ENCODE measurements at places on chromosomes 1 and 21. TPM values are rescaled to one million over a fixed set of nuclear protein-coding genes. Genes with fewer than 3 reads are reported as not detected.
A peak's percentile ranks its signal among the peaks of the same experiment; 100 is the strongest.

GRCh38 chr1:183685112-183685713 lies 32.1 kb upstream of the APOBEC4 start:
- no peaks in the 10 kb centered on the region for H3K27me3 ChIP-seq
- no peak overlapping the region for H3K4me3 ChIP-seq
- no peak overlapping the region for H3K27ac ChIP-seq
- H3K4me1 ChIP-seq, result no peaks in the 10 kb centered on the region
- H3K36me3 ChIP-seq, result no peaks in the 10 kb centered on the region
- no peak for DNase-seq

GRCh38 chr1:3327936-3328590 lies 126.4 kb upstream of the ARHGEF16 start:
- H3K4me1 ChIP-seq, result peaks cover 8% of the 10 kb centered on the region
- H3K27ac ChIP-seq, result no peak overlapping the region
- H3K4me3 ChIP-seq, result no peak overlapping the region
- peaks cover 2% of the 10 kb centered on the region for H3K27me3 ChIP-seq
- no peak for DNase-seq

Gene SHISA4
- 61.9 TPM for total RNA-seq

GRCh38 chr21:42973309-42973990 lies 912 bp upstream of the PKNOX1 start:
- H3K4me1 ChIP-seq, result no peaks in the 10 kb centered on the region
- peak overlapping the region; percentile 88 for H3K4me3 ChIP-seq
- H3K36me3 ChIP-seq, result no peaks in the 10 kb centered on the region
- H3K27me3 ChIP-seq, result no peaks in the 10 kb centered on the region
- H3K27ac ChIP-seq, result peak overlapping the region; percentile 100

- no peak overlapping the region for H3K4me3 ChIP-seq
- no peak for DNase-seq
- H3K4me1 ChIP-seq, result no peaks in the 10 kb centered on the region
- no peak overlapping the region for H3K27ac ChIP-seq
- H3K27me3 ChIP-seq, result no peaks in the 10 kb centered on the region
Observed at GRCh38 chr1:37233606-37234005, 199.3 kb upstream of the GRIK3 start.

GRCh38 chr1:87305151-87305550 lies 23.5 kb upstream of the LMO4 start:
- H3K27ac ChIP-seq, result no peak overlapping the region
- no peaks in the 10 kb centered on the region for H3K36me3 ChIP-seq
- no peaks in the 10 kb centered on the region for H3K27me3 ChIP-seq
- DNase-seq, result no peak
- no peaks in the 10 kb centered on the region for H3K4me1 ChIP-seq
- no peak overlapping the region for H3K4me3 ChIP-seq

DNA sequence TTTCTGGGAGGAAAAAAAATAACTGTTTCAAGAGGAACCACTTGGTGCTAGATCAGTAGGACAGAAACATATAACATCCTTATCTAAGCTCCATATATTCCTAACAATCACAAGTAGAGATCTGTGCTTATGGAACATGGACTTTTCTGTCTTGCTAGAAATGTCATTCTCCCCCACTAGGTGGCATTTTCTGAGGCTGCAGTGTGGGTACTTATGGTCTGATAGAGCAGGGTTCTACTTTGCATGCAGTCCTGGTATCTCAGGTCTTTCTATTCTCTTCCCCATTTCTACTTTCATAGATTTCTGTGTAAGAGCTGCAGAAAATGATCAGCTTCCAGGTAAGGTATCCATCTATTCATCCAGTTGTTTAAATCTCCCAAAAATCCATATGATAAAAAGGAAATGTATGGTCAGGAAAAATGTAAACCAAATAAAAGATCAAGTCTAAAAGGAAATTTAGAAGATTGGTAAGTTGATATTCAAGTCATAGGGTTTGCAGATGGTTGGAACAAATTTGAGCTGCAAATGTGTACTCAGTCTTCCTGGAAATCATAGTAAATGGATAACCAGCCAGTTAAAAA lies 1.5 kb downstream of the ZNF684 start:
- H3K27me3 ChIP-seq, result no peaks in the 10 kb centered on the region
- no peaks in the 10 kb centered on the region for H3K36me3 ChIP-seq
- no peak overlapping the region for H3K27ac ChIP-seq
- H3K4me1 ChIP-seq, result no peaks in the 10 kb centered on the region

DNA sequence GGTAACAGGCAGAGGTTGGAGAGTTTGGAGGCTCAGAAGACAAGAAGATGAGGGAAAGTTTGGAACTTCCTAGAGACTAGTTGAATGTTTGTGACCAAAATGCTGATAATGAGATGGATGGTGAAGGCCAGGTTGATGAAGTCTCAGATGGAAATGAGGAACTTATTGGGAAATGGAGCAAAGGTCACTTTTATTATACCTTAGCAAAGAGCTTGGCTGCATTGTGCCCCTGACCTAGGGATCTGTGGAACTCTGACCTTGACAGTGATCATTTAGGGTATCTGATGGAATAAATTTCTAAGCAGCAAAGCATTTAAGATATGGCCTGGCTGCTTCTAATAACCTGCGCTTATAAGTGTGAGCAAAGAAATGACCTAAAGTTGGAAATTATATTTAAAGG lies 17.2 kb downstream of the FAM3B start:
- no peaks in the 10 kb centered on the region for H3K36me3 ChIP-seq
- no peaks in the 10 kb centered on the region for H3K4me1 ChIP-seq
- H3K27me3 ChIP-seq, result no peaks in the 10 kb centered on the region
- H3K27ac ChIP-seq, result no peak overlapping the region
- no peak for DNase-seq

- H3K36me3 ChIP-seq, result no peaks in the 10 kb centered on the region
- no peak overlapping the region for H3K27ac ChIP-seq
- no peaks in the 10 kb centered on the region for H3K27me3 ChIP-seq
Observed at GRCh38 chr1:234271243-234271606, 102.0 kb upstream of the COA6 start.

DNA sequence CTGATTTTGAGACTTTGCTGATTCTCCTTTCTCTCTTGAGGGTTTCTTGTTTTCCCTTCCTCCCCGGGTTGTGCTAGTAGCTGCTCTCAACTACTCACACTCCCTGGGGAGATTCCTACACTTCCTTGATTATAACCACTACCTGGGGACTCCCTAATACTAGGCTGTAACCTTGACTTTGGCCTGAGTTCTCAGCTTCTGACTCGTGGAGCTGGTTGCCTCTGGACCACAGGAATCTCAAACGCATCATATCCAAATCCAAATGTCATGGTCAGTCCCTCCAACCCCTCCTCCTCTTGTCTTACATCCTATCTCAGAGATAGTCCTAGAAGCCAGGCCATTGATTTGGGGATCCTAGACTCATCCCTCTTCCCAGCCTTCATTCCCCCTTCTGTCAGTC lies 12.0 kb downstream of the MOV10 start:
- H3K4me1 ChIP-seq, result no peaks in the 10 kb centered on the region
- H3K27ac ChIP-seq, result no peak overlapping the region
- H3K27me3 ChIP-seq, result no peaks in the 10 kb centered on the region
- no peak for DNase-seq
